ENCODE measurements at places on chromosomes 4 and X. TPM values are rescaled to one million over a fixed set of nuclear protein-coding genes. Genes with fewer than 3 reads are reported as not detected.

GRCh38 chrX:122625239-122625638, 558.8 kb upstream of the GRIA3 start:
- no peak for DNase-seq

DNA sequence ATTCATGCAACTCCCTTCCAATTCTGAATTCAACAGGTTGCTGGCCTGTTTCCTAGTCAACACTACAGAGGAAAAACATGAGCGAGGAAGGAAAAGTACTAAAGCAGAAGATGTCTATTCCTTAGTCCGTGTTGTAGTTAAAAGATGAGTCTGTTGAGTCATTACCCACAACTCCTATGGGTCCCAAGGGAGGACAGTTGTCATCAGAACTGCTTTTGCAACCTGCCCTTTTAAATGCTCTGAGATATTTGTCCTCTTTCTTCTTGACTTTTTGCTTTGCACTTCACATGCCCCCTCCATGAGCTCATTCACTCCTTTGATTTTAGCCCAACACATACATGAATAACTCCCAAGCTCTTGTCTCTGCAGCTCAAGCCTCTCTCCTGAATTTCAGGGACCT, 119.2 kb downstream of the CORIN start:
- DNase-seq = no peak

DNA sequence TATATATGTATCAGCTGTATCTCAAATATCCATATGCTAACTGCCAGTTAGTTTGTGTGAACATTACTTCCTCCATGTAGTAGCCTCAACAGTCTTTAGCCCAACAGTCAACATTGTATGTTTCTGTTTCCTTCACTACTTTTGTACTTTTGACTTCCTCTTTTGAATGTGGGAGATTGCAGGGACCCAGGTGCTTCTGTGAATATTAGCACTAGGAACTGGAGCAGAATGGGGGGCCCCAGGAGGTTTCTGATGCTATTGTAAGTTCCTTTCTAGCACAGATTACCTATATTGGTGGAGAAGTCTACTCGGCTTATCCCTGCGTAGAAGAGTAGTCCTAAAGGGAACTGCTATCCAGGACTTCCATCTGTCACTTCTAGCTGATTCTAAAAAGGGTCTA, 2.3 kb downstream of the PLAC8 start:
- no peak for DNase-seq

DNA sequence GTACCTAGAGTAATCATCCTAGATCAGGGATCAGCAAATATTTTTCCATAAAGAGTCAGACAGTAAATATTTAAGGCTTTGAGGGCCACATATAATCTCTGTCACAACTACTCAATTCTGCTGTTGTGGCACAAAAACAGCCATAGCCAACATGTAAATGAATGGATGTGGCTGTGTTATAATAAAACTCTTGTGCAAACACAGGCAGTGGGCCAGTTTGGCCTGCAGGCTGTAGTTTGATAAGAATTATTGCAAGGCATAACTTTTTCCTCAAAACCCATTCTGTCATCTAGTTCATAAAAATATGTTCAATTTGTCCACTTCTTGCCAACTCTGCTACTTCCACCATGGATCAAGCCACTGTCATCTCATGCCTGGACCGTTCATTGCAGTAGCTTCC, 39.4 kb upstream of the SHROOM4 start:
- no peak for DNase-seq

DNA sequence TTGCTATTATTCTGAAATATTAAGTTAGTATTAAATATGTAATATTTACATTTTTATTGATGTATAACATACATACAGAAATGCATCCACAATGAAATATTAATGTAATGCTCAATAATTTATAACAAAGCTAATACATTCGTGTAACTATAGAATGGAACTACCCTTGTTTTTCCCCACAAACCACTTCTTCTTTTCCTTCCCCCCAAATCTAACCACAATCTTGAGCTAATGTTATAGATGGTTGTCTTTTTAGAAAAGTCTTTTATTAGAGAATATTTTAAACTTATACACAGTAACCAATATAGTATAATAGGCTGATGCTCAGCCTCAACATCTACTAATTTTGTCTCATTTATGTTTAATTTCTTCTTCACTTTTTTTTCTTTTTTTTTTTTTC, 4.5 kb upstream of the ZNF732 start:
- DNase-seq = no peak

DNA sequence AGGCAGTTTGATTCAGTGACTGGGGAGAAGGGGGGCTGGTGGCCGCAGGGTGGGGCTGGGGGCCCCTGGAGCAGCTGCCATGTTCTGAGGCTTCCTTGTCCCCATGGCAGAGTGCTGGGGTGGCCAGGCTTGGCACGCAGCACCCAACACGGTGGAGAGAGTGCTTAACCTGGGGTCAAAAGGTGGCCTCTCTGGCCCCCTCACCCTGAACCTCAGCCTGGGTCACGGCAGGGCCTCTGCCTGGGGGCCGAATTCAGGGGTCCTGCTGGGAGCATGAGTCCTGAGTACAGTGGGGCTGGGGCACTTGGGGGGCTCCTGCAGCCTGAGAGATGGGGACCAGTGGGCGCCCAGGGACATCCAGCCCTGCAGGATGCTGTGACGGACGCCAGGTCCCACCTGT, 19.9 kb downstream of the FGFRL1 start:
- no peak for DNase-seq

DNA sequence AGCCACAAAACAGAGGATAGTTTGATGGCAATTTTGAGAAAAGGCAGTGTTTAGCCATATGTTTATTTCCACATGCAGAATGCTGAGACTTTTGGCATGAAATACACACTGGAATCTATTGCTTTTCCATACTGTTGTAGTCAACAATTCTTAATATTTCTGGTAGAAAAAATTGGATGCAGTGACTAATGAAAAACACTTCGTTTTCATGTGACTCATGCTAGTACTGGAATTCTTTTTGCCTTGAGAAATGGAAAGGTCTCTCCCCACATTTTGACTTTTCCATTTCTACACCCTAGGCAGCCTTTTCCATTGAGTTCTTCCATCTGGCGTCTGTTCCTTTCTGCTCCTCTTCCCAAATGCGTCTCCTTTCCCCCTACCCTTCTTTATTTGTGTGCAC, 425.2 kb upstream of the FTHL17 start:
- DNase-seq = no peak

DNA sequence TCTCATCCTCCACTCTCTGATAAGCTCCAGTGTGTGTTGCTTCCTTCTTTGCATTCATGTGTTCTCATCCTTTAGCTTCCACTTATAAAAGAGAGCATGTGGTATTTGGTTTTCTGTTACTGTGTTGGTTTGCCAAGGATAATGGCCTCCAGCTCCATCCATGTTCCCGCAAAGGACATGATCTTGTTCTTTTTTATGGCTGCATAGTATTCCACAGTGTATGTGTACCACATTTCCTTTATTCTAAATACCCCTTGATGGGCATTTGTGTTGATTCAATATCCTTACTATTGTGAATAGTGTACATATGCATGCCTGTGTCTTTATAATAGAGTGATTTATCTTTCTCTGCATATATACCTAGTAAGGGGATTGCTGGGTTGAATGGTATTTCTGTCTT, 155.1 kb downstream of the DCK start:
- DNase-seq = no peak

DNA sequence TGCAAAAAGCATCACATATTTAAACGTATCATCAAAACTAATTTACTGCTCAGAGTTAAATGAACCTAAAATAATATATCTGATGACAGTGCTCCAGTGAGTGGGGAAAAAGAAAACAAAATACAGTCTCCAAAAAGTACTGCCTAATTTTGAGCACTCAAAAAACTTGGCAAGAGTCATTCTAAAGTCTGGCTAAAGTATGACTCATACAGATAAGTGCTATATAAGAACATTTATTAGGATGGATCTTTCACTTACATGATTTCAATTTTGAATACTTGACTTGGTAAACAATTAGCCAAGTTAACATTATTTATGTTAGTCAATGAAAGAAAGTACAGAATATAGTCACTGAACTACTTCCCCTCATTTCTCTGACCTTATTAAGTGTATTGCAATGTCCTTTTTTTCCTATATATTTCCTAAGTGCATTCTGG, 27.2 kb downstream of the FBXO8 start:
- no peak for DNase-seq

HSFX1 gene
- 2.1 TPM for total RNA-seq
